Stimulated activated CD4-positive, alpha-beta T cell treated with anti-CD3 and anti-CD28 coated beads, TNF-alpha, amount 100 ng/mL, for 1 hour (primary cell): ENCODE measurements at places on chromosomes 1 and 21.
A peak's percentile ranks its signal among the peaks of the same experiment; 100 is the strongest.

DNA sequence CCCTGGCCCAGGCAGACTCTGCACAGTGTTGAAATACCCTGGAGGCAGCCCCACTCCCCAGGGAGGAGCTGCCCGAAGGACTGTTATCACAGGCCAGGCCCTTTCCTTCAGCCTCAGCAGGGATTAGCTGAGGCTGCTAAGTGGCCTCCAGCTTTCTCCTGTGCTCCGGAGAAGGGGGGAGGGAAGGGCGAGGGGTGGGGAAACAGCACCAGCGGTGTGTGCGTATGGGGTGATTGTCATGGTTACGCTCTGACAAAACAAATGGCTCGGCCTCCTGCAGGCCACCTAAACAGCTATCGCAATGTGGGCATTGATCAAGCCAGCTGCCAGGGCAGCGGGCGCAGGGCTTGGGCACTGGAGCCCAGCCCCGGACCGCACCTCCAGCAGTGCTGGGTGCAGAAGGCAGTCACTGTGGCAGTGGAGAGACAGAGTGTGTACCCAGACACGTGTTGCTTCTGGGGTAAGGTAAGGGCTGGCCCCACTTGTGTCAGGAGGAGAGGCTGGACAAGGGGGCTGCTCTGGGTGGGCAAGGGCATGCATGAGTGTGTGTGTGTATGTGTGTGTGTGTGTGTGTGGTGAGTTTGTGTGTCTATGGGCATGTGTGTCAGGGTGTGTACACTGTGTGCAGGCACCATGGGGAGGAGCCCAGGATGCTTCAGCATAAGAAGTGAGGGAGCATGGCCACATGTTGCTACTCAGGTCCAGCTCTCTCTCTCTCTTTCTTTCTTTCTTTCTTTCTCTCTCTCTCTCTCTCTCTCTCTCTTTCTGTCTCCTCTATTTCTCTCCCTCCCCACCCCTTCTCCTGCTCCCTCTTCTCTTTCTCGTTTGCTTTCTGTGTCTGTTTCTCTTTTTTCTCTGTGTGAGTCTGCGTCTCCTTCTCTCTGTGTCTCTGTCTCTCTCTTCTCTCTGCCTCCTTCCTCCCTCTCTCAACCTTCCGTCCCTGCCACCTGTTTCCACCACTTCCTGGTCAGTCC is at the start of gene VWA5B1:
VWA5B1 (plus strand) TSS at position 252 of the 974 bp plus-strand sequence. CDS start 19,727 bp downstream, outside the sequence.
- DNase-seq = no peak

- no peak for DNase-seq
Observed at GRCh38 chr1:232280910-232281309, 349.0 kb downstream of the SIPA1L2 start.

GRCh38 chr1:52738148-52738547 is 11.9 kb downstream of the ZYG11B start:
- no peak for DNase-seq

GRCh38 chr1:101006553-101006952 is 19.0 kb downstream of the DPH5 start:
- no peak for DNase-seq

- DNase-seq = no peak
Observed at GRCh38 chr1:116346943-116347673, 25.9 kb upstream of the ATP1A1 start.

- DNase-seq = no peak
Observed at GRCh38 chr1:228108742-228109072, 392 bp downstream of the MRPL55 start.

GRCh38 chr1:54774820-54775498 is 10.6 kb upstream of the PARS2 start:
- no peak for DNase-seq

DNA sequence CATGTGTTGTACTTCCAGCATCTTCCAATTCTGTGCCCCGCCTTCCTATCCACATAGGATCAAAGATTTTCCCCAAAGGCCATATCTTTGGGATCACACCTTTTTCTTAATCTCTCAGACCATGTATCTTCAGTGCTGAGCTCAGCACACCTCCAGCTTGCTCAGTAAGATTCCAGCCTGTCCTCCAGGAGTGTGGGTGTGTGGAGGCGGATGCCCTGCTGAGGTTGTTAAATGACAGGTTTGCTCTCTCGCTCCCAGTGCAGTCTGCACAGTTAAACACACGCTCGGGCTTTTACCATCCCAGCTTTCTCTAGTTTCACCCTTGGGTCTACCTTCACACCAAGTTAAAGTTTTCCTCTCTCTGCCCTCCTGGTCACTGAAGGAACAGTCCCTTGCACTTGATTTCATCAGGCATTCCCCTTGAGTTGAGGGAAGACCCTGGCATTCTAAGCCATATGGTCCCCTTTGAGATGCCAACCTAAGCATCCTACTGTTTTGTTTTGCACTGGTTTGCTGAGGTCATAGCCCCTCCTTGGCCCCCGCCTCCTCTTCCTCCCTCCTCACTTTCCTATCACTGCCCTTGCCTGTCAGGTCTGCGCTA is 13.7 kb downstream of the MYOG start:
- DNase-seq = no peak

DNA sequence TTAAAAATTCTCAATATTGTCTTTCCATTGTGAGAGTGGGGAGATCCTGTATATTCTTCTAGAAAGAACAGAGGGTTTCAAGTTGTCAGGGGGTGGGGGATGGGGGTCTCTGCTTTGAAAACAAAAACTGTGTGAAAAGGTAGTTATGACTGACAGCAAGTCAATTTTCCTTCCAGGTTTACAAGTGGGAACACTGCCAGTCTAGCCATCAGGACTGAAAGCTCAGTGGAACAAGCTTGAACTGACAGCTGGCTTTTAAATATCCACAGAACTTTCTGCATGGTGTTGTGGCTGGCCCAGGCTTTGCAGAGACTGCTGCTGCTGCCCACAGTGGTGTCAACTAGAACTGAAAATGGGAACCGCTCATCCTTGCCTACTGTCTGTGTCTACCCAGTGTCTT is 162.6 kb downstream of the TNR start:
- no peak for DNase-seq

DNA sequence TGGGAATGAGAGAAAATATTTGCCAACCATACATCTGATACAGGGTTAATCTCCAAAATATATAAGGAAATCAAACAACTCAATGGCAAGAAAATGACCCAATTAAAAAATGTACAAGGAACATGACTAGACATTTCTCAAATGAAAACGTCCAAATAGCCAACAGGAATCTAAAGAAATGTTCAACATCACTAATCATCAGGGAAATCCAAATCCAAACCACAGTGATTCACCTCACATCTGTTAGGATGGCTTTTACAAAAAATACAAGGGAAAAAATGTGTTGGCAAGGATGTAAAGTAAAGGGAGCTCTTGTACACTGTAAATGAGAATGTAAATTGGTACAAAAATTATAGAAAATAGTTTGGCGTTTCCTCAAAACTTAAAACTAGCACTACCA is 54.7 kb upstream of the ZRANB2 start:
- no peak for DNase-seq

- no peak for DNase-seq
Observed at GRCh38 chr1:55867304-55867843, 652.2 kb upstream of the USP24 start.

- no peak for DNase-seq
Observed at GRCh38 chr21:37380349-37381323, 14.1 kb downstream of the DYRK1A start.

GRCh38 chr1:64934115-64934877 is 32.1 kb downstream of the JAK1 start:
- DNase-seq = no peak

DNA sequence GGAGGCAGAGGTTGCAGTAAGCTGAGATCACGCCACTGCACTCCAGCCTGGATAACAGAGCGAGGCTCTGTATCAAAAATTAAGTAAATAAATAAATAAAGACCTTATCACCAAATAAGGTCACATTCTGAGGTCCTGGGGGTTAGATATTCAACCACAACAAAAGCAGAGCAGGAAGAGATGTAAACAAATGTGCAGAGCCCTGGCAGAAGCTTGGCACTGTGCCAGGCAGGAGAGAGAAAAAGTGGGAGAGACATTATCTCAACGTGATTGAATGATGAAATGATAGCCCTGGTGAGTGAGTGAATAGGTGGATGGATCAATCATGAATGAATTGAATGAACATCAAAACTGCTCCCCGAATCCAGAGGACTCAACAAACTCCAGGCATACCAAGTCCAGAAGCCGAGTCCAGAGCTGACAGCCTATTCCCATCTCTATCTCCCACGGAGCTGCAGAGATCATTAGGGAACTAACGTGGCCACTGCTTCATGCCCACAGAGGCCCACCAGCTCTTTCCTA is 150.7 kb downstream of the TOMM20 start:
- DNase-seq = no peak

- no peak for DNase-seq
Observed at GRCh38 chr1:106526650-106527049, 529.8 kb upstream of the PRMT6 start.

DNA sequence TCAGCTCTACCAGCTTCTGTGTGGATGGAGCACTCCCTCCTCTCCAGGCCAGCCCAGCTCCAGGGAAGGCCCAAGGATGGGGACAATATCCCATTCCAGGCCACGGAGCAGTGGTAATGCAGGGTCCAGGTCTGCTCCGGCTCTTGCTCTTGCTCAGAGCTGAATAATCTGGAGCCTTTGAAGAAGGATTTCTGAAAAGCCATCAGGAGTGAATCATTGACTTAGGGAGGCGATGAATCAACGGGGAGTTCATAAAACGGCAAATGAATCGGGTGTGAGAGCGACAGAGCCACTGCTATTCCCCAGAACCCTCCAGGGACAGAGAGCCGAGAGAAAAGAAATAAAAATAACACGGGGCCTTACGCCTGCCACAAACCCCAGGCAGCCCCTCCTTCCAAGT is 7.7 kb downstream of the POU3F1 start:
- no peak for DNase-seq

DNA sequence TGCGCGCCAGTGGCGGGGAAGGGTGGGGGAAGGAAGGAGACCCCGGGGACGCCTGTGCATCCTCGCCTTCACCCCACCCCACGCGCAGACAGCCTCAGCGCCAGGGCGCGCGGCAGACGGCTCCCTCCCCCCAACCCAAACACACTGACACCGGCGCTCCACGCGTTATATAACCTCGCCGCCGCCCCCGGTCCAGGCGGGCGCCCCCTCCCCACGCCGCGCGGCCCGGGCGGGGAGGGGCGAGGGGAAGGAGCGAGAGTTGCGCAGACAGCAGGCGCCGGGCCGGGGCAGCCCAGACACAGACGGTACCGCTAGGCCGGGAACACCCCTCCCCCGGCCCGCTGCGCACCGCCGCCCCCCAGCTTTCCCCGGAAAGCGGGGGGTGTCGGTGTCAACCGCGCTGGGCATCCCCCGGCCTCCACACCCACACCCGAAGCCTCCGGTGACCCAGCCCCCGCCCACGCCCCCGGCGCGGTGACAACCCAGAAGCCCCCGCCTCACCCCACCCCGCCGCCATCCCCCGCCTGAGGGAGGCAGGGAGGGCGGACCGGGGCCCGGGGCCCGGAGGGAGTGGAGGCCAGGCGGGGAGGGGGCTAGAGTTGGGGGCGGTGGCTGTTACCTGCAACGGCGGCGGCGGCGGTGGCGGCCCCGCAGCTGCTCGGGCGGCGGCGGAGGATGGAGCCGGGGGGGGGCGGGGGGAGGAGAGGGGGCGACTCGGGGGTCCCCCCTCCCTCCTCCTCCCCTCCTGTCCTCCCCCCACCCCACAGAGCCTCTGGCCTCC is 432 bp downstream of the AKT3 start:
- DNase-seq = peak; percentile 39

- DNase-seq = no peak
Observed at GRCh38 chr21:45022736-45023135, 51.6 kb upstream of the ADARB1 start.
